Activated T-cell treated with anti-CD3 and anti-CD28 coated beads for 4 hours (primary cell): ENCODE measurements at places on chromosomes 12 and 14.

DNA sequence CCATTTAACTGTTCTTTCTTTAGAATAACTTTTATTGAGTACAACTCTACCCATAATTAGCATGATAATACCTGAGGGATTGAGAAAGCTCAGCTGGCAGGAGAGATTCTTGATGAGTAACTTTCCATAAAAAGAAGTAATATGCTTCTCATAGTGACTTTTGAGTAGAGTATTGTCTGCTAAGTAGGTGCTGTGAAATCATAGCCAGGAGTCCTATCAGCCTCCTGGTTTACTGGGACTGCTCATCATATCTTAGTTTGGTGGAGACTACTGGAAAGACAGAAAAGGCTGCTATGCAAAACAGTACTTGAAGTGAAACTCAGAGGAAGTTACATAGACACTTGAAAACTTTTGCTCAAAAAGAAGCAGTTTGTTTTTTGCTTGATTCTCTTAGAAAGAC, 113.3 kb upstream of the ATP2B1 start:
- DNase-seq = no peak

DNA sequence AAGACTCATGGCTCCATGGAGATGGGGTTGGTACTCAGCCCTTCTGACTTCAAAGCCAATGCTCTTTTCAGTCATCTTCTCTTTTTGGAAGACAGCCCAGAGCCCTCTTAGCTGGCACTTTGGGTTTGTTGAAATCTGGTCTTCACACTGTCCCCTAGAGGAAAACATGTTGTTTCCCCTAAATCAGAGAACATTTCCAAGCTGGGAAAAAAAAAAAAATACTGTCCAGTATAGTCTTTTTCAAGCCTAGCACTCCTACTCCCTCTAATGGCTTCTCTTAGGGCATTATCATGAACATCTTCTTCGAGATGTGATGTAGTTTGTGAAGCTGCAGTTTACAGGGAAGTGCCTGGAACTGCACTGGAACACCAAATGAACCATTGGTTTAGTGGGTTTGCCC, 3.0 kb upstream of the ZC3H14 start:
- no peak for DNase-seq

- DNase-seq = no peak
Observed at GRCh38 chr12:109462868-109463692, 14.0 kb downstream of the KCTD10 start.

- no peak for DNase-seq
Observed at GRCh38 chr14:57403521-57403864, 13.1 kb downstream of the NAA30 start.

DNA sequence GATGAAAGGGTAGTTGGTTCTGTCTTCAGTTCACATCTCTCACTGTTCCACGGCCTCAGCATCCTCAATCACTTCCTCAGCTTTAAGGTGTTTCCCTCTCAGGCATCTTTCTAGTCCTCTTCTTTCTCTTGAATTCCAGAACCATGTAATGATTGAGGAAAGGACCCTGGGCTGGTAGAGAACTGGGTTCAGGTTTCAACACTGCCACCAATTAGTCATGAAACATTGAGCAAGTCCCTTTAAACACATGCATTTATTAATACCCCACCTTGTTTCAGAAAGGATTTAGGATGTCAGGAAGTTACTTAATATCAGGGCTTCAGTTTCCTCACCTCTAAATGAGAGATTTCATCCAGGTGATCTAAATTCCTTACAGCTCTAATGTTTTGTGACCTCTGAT, 7.2 kb downstream of the DMAC2L start:
- DNase-seq = no peak
